Stimulated activated CD8-positive, alpha-beta memory T cell treated with anti-CD3 and anti-CD28 coated beads, Interleukin-2, amount 100 ng/mL, for 48 hours (primary cell): ENCODE measurements at places on chromosomes 16 and 17.

DNA sequence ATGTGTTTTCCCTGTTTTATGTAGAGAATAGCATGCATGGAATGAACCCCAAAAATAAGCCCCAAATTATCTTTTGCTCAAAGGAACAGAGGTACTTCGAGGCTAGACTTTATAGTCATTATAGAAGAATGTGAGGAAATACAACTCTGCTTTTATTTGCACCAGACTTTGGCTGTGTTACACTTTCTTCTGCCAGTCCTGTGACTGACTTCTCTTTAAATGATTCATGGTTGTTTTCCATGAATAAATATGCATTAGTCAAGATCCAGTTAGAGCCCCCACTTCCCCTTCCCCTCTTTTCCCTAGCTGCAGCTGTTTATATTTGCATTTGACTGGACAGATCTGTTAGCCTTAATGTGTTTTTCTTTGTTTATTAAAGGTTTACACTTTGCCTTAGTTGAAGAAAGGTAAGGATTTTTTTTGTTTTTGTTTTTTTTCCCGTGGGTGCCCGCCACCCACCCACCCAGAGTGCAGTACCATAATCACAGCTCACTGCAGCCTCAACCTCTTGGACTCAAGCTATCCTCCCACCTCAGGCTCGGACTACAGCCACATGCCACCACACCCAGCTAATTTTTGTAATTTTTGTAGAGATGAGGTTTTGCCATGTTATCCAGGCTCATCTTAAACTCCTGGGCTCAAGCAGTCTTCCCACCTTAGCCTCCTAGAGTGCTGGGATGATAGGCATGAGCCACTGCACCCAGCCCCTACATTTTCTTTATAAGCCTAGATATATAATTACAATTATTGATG, 152.6 kb downstream of the CYB561 start:
- DNase-seq = no peak

- no peak for DNase-seq
Observed at GRCh38 chr16:57590654-57591085, 37.8 kb upstream of the ADGRG1 start.

GRCh38 chr17:40290629-40291280, 3.1 kb downstream of the CDC6 start:
- no peak for DNase-seq

DNA sequence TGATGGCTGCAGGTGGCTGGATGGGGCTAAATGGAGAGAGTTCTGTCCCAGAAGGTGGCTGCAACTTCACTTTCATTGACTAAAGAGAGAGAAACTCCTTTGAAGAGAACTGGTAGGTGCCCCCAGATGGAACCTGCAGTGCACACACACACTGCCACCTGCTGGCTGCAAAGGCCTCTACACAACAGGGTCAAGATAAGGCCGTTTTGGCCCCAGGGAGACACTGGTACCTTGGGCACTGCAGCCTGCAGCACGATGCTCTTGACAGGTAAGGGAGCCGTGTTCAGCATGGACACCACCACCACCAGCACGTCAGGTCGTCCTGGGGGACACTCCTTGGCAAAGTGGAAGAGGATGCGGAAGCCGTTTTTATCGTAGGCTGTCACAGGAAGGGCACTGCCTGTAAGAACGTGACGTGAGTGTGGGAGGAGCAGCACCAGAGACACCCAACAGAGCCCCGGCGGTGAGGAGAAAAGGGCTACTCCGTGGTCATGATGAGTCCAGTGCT, 22.7 kb downstream of the GGA3 start:
- no peak for DNase-seq

DNA sequence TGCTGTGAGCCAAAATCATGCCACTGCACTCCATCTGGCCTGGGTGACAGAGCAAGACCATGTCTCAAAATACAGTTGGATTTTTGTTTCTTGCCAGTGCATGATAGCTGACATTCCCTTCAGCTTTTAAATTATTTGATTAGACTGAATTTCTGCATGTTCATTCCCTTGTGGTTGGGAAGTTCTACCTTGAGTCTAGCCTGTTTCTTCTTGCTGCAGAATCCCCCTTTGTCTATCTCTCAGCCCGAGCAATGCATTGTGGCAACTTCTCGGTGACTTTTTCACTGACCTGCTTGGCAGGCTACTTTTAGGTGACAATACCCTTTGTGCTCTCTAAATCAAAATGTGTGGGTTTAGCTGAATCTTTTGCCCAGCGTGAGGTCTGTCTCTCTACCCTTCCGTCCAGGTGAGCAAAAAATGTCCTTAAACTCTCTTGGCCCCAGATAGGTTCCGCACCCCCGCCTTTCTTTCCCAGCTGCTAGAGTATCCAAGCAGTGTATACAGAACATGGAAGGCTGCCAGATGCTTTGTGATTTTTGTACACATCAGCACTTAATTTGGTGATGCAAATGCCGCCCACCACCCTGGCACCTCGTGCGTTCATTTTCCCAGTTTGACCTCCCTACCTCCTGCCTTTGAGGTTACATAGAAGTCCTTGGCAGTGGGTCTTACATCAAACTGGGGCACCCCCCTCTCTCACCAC, 130.2 kb downstream of the ABCC6 start:
- DNase-seq = no peak

DNA sequence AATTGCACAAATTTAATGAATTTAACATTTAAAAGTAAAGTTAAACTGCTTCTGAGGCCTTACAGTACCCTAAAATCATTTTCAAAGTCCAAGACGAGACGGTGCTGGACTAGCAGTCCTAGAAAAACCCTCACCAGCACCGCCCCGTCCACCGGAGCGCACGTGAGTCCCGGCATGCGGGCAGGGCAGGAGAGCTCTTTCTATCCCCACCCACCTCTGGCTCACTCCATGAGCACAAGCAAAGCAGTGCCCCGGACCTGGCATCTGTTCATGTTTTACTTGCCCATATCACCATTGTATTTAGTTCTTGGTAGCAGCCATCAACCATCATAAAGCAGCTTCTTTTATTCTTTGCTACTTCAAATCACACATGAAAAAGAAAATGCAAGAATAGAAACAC, 41.7 kb downstream of the ANKRD11 start:
- DNase-seq = no peak

GRCh38 chr16:50489182-50489581, 59.0 kb upstream of the NKD1 start:
- no peak for DNase-seq

GRCh38 chr17:57512258-57512657, 232.8 kb downstream of the CCDC182 start:
- no peak for DNase-seq

DNA sequence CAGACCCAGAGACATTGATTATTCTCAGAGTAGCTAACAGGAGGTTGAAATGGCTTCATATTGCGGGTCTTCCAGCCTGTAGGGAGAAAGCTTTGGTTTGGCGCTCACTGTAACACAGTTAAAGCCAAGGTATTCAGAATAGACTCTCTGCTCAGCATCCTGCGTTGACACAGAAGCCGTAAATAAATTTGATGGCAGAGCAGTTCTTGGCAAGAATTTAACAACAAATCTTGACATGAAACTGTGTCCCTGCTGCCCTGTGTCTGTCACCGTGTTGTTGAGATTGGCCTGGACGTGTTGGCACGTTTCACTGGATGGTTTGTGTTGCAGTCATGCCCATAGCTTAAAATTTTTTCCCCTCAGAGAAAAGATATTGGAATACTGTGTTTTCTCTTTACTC, 359.6 kb downstream of the SNX29 start:
- DNase-seq = no peak

DNA sequence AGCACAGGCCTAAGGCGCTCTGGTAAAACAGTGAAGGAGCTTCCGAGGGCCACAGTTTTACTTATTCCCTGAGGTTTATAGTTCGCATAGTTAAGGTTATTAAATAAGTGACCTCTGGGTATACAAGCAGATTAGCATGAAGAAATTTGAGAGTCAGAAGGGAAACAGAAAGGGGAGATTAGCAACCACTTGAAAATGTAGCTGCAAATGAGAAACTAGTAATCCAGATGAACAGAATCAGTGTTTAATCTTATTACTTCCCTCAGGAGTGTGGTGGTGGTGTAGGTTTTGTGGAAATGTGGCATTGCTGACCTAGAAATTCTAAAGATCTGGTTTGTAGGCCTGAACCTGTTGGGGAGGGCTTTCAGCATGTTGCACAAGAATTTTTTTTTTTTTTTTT, 130.4 kb downstream of the CCDC182 start:
- no peak for DNase-seq
